ENCODE measurements at places on chromosomes 3 and 15. TPM values are rescaled to one million over a fixed set of nuclear protein-coding genes. Genes with fewer than 3 reads are reported as not detected.

CFAP20DC gene
- 0.61 TPM for total RNA-seq

- no peak overlapping the region for H3K4me3 ChIP-seq
- no peaks in the 10 kb centered on the region for H3K36me3 ChIP-seq
- no peak overlapping the region for H3K27ac ChIP-seq
- no peak for DNase-seq
These were observed 100.4 kb downstream of the DAPK2 start for GRCh38 chr15:63945838-63946298.

NR2E3 gene
- not detected for total RNA-seq

DNA sequence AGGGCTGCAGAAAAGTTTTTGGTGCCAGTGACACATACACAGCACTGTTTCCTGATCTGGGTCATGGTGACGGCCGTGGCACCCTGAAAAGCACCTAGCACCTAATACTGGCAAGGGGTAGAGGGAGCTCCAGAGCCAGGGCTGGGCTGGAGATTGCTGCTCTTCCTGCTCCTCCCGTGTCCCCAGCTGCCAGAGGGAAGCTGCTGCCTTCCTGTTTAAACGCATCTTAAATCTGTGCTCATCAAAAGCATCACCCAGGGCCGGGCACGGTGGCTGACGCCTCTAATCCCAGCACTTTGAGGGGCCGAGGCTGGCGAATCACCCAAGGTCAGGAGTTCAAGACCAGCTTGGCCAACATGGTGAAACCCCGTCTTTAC lies 156.7 kb upstream of the MEF2A start:
- no peaks in the 10 kb centered on the region for H3K27me3 ChIP-seq
- H3K4me3 ChIP-seq = no peak overlapping the region
- DNase-seq = no peak

GRCh38 chr3:137765310-137766033 lies 1.4 kb downstream of the SOX14 start:
- no peak overlapping the region for H3K4me3 ChIP-seq
- DNase-seq = no peak

DNA sequence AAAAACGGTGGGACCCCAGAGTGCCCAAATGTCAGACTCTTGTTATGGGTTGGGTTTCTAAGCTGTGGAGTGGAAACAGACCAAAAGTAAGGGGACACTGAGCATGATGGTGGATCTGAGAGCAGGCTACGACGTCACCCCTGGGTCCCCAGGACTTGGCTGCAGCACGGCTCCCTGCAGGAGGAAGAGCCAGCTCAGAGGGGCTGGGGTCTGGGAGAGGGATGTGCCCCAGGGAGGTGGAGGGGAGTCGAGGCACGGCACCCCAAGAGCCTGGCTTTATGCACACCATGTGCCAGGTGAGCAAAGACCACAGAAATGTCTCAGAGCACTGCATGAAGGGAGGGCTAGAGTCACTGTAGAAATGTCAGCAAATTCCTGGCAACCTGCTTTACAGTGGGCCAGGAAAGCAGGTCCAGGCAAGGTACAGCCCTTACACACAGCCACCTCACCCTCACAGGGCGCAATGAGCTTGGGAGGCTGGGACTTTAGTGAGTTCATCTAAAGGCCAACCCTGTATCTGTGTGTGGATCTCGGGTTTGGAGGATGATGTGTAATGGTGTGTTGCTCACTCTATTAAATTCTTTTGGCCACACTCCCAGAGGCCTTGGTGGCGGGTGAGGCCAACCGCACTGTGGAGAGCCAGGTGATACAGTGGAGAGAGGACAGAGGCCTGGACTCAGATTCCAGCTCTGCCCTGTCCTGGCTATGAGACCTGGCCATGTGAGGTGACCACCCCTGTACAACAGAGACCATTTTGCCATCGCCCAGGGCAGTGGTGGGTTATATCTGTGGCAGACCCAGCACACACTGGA lies 14.1 kb downstream of the CTSH start:
- no peaks in the 10 kb centered on the region for H3K36me3 ChIP-seq
- no peak overlapping the region for H3K27ac ChIP-seq
- H3K4me3 ChIP-seq = no peak overlapping the region
- DNase-seq = no peak

CCDC33 gene
- not detected for total RNA-seq

GRCh38 chr3:71252466-71252865 lies 331.1 kb downstream of the FOXP1 start:
- no peaks in the 10 kb centered on the region for H3K36me3 ChIP-seq
- DNase-seq = no peak
- H3K4me1 ChIP-seq = no peaks in the 10 kb centered on the region
- no peak overlapping the region for H3K27ac ChIP-seq

ZNF501 gene
- 0.61 TPM for total RNA-seq

Measured in natural killer cell treated with Interleukin-12 subunit alpha and Interleukin-12 subunit beta and Interleukin-15 and Interleukin-18, amount 100 ng/mL, for 72 hours (primary cell).